Right renal cortex interstitium (tissue), 3 donors: ENCODE measurements at places on chromosomes 3 and 15.
A peak's percentile ranks its signal among the peaks of the same experiment; 100 is the strongest.

DNA sequence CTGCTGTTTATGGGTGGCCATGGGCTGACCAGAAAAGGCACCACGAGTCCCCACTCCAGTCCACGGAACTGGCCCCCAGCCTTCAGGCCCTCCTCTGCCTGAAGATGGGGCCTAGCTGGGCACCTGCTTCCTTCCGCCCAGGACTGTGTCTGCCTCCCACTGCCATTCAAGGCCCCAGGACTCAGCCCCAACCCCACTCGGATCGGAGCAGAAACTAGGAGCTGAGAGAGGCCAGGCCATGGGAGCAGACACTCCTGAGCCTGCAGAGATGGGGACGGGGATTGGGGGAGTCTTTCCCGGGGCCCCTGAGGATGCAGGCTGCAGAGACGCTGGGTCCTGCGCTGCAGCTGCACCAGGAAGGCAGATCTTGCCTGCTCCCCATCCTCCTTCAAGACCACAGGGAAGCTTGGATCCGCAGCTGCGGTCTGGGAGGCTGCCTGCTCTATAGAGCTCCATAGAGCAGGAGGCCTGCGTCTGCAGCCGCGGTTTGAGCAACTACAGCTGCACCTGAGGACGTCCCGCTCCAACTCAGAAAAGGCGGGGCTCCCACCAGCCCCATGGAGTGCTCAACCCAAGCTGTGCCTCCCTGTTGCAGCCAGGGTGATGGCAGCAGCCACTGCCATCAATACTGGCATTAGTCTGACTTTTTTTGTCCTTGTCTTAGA, 383.9 kb upstream of the TMCO5A start:
- DNase-seq = no peak

DNA sequence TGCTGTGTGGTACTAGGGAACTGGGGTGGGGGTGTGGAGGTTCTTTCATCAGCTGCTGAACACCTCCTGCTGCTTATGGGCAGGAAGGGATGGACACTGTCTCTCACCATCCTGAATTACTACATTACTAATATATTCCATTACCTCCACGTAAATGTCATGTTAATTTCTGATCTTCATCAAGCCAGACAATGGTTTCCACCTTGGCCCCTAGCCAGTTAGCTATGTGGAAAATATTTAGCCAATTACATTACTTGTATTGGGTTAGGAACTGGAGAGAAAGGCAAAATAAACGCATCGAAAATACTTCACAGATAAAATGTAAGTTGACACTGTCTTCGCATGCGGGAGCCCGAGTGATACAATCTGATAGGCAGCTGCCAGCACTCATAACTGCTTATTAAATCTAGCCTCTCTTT, 95.1 kb downstream of the FOXP1 start:
- DNase-seq = no peak

GRCh38 chr3:109356442-109357155, 19.3 kb upstream of the DPPA4 start:
- DNase-seq = no peak

DNA sequence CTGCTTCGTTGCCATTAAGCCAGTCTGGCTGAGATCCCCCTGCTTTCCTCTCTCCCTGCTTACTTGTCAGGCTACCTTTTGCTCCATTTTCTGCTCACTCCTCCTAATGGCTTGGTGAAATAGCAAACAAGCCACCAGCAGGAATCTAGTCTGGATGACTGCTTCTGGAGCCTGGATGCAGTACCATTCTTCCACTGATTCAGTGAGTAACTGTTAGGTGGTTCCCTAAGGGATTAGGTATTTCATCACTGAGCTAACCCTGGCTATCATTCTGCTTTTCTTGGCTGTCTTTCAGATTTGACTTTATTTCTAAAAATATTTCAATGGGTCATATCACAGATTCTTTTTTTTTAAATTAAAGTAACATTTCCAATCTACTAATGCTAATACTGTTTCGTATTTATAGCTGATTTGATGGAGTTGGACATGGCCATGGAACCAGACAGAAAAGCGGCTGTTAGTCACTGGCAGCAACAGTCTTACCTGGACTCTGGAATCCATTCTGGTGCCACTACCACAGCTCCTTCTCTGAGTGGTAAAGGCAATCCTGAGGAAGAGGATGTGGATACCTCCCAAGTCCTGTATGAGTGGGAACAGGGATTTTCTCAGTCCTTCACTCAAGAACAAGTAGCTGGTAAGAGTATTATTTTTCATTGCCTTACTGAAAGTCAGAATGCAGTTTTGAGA, 25.0 kb downstream of the CTNNB1 start:
- no peak for DNase-seq

DNA sequence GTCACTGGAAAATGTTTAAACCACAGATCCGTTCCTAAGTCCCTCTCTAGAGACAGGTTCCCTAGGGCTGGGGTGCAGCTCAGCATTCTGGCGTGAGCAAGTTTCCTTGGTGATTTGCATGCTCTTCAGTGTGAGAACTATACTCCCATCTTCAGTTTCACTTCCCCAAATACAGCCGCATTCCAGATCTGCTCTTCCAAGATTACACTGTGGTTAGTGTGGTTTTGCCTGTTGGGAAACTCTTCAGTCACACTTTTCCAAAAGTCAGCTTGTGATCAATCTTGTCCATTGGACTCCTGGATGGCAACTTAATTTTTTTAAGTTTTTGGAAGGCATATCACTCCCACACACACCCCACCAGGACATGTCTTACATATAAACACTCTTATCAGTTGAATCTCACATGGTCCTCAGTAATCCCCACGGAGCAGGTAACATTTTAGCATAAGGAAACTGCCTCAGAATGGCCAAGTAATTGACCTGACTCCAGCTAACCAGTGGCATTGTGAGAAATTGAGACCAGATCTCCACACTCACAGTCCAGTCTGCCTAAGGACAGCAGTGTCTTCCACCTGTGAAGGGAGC, 33.5 kb upstream of the PTPN23 start:
- DNase-seq = no peak

GRCh38 chr3:128289534-128289933, 136.3 kb downstream of the EEFSEC start:
- DNase-seq = no peak

GRCh38 chr3:195001261-195001660, 269.7 kb downstream of the XXYLT1 start:
- no peak for DNase-seq

GRCh38 chr15:43998607-43999006, 171.8 kb downstream of the WDR76 start:
- no peak for DNase-seq

DNA sequence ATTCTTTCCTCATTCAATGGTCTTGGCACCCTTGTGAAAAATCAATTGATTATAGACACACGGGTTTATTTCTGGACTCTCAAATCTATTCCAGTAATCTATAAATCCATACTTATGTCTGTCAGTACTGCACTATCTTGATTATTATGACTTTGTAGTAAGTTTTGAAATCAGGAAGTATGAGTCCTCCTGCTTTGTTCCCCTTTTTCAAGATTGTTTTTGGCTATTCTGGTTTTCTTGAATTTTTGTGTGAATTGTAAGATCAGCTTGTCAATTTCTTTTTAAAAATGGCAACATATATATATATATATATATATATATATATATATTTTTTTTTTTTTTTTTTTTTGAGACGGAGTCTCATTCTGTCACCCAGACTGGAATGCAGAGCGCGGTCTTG, 32.3 kb upstream of the CFAP20DC start:
- DNase-seq = no peak

DNA sequence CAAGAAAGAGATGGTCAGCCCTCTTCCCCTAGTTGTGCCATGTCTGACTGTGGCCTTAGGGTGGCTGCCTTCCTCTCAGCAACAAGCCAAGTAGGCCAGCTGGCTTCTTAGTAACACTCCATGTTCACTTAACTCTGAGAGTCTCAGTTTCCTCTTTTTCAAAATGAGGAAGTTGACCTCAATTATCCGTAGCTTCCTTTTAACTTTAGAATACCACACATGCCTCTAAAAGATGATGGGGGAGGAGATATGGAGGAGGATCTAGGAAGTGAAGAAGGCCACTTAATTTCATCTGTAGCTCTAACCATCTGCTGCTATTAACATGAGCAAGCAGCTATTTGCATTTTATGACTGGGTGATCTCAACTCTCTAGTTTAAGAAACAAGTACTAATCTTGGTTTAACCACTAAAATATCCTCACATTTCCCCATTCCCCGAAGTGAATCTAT, 32.9 kb downstream of the CD200R1L start:
- DNase-seq = no peak

GRCh38 chr15:101501703-101502373, 12.3 kb upstream of the PCSK6 start:
- DNase-seq = no peak

DNA sequence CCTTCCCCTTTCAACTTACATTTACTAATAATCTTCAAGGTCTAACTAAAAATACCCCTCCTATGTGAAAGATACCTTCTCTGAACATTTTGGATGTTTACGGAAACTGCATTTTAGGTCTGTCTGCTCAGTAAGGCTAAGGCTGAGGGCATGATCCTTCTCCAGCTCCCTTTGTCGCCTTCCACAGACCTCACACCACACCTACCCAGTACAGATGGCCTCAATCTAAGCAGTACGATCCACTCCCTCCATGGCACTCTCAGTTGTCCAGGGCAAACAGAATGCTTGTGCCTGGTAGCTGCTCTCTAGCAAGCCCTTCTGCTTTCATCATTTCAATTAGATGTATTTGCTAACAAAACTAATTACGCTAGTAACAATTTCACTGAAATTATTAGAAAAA, 178.3 kb downstream of the CNTN3 start:
- no peak for DNase-seq

DNA sequence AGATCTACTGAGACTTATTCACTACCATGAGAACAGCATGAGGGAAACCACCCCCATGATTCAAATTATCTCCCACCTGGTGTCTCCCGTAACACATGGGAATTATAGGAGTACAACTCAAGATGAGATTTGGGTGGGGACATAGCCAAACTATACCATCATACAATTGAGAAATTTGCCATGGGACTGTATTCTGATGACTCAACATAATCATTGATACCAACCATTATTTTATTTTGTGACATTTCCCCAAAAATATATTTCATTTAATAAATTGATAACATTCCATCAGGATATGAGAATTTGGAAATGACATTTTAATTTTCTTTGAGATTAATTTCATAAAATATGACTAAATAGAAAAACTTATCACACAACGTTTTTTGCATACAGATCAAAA, 96.6 kb upstream of the MDFIC2 start:
- no peak for DNase-seq

DNA sequence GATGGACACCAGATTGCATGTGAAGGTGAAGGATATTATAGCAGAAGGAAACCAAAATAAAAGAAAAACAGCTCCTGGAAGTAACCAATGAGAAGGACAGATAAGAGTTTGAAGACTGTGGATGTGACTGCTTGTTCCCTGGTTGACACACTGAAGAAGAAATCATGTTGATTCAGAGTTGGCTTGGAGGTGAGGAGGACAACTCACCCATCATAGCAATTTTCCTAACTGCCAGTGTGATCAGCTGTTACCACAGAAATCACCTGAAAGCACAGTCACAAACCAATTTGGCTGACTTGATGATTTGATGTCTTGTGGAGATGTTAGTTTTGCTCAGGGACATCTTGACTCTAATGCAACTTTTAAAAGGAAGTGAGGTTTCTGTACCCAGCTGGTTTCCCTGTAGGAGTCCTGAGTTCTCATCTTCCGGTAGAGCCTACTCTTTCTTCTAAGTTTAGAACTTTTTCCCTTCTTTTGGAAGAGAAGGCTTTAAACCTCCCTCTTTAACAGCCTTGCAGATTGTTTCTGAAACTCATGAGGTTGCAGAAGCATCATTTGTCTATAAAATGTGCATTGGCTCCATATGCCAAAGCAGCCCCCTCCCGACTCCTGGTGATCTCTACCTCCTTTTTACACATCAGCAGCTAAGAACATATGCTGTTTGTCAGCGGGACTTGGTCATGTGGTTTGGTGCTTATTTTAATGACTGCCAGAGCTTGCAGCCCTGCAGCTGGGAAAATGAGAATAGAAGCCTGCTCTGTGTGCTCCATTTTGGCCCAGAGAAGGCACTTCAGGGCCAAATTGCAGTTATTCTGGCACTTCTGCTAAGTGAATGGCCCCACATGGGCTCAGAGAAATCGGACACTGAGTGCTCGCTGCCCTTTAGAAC, 10.3 kb downstream of the ATG7 start:
- peak; percentile 57 for DNase-seq

DNA sequence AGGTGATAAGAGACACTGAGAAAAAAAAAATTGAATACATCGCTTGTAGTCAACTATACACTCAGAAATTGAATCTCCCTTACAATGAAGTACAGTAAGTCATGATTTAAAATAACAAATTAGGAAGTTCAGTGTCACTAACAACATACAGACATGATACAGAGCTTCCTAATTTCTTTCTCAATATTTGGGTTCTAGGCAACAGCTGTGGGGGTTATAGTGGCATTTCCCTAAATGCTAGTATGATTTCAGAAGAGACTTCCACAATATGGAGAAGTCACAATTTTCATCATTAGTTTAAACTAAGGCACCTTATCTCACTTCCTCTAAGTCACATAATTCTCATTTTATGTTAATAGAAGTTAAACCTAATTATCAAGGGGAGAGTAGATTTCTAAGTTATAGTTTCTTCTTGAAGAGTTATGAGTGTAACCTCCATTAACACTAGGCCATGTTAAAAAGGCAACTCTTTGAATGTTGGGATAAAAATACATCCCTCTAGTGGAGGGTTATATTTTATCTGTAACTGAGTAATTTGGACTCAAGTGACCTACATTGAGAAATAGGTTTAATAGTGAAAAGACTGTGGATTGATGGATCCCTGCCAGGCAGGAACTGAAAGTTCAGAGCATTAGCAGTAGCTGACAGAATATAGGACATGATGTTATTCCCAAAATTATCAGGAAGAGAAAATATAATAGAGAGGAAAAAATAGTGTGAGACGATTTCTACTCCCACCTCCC, 286.0 kb upstream of the SUCLG2 start:
- no peak for DNase-seq

GRCh38 chr15:33934921-33935320, 33.4 kb upstream of the CHRM5 start:
- no peak for DNase-seq

DNA sequence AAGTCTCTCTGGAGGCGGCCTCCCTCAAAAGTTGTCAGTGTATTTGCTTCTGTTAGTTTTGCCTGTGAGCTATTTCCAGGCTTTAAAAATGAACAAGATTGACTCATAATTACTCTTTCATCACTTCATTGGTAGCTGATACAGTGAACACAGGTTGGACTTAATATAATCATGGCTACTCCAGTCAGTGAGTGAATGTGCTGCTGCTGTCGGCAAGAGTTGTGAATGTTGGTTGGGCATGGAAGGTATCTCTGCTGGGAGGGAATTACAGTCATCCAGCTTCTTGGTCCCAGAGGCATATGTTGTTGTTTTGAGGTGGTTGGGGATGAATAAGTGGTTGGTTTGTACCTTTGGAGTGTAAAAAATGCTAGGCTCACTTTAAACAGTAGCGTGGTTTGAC, 11.5 kb downstream of the TCF12 start:
- no peak for DNase-seq
